ENCODE measurements at places on chromosomes 7 and 10.

GRCh38 chr10:118735294-118735693, 19.5 kb downstream of the CACUL1 start:
- no peak for DNase-seq

GRCh38 chr10:33087922-33088321, 129.9 kb upstream of the ITGB1 start:
- DNase-seq: no peak

GRCh38 chr10:84842593-84842992, 514.2 kb downstream of the CCSER2 start:
- DNase-seq: no peak

DNA sequence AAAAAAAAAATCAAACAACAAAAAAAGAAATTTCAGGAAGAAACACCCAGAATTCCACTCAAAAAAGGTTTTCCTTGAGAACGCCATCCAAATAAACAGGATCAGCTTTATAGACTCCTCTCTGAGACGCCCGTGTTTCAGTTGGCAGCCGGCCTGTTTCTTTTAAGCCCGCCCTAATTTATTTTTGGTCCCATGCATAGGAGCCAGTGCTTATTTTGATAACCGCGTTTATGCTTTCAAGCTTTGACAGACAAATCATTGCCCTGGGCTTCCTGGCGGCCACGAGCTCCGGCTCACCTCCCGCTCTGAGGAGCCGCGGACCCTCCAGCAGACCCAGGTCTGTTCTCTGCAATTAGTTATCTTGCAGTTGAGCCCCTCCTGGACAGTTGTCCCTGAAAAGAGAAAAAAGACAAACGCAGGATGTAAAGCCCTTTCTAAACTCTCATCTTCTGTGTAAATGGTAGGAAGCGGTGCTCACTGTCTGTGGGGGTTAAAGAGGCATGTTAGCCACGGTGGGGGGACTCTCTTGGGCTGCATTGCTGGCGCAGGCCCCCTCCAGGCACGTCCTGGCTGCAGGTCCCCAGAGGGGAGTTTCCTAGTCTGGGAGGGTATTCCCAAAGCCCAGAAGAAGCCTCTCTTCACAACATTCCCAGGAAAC, 22.2 kb upstream of the UNCX start:
- no peak for DNase-seq

Measured in stimulated activated CD8-positive, alpha-beta memory T cell treated with anti-CD3 and anti-CD28 coated beads, Interleukin-2, amount 100 ng/mL, for 1 hour (primary cell).